Esophagus squamous epithelium (tissue), 5 donors: ENCODE measurements at places on chromosomes 1 and 21.

DNA sequence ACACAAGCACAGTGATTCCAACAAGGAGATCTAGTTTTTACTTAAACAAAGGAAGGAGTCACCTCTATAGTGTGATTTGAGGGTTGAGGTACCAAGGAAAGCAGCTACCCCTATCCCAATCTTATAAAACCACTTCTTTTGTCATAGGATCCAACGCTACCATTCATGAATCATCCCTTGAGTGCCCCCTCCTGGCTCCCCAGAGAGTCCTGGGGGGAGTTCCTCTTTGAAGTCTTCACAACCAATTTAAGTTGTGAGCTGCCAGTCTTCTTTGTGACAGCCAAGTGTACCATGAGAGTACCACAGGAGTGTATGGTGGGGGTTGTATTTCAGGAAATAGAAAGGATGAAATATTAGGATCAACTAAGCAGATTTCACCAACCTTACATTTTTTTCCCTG lies 39.1 kb upstream of the NHLH2 start:
- DNase-seq, result no peak

GRCh38 chr1:93448292-93448982 lies 519 bp downstream of the FNBP1L start:
- DNase-seq, result no peak

DNA sequence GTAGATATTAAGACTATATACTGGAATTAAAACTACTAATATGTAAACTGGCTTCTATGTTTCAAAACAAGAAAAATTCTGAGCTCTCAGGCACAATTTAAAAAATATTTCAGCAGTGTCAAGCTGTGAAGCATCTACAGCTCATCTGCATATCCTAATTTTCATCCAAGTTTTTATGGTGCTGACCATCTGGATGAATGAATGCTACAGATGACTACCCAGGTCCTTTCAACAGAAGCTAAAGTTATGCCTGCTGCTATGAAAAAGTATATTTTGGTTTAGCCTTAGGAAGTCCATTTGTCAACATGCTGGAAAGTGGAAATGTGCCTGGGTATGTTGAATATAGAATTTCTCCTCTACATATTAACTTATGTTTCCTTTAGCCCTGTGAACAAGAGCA lies 206.9 kb downstream of the NEGR1 start:
- DNase-seq, result no peak

- no peak for DNase-seq
Measured at GRCh38 chr1:30300669-30301068, 422.7 kb downstream of the MATN1 start.

GRCh38 chr1:100277866-100278265 lies 11.8 kb downstream of the RTCA start:
- no peak for DNase-seq

- DNase-seq, result no peak
Measured at GRCh38 chr1:2155147-2155598, 39.4 kb downstream of the FAAP20 start.

DNA sequence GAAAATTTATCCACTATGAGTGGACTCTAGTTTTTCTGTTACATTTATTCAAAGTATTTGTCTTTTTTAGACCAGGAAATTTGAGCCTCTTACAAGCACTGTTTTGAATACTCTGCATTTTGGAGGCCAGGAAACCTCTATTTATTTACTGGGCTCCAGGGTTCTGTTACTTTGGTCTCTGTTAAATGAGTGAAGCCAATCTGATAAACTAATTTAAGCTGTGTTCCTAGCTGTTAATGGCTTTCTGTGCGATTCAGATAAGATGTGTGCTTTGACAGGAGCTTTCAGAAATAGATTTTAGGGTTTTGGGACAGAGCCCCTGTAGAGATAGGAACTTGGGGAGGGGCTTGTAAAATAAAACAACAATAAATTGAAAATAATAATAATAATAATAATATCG lies 23.9 kb downstream of the ACKR1 start:
- DNase-seq, result no peak

- DNase-seq, result no peak
Measured at GRCh38 chr1:48882020-48882419, 105.3 kb upstream of the BEND5 start.

GRCh38 chr1:4944911-4945310 lies 290.5 kb downstream of the AJAP1 start:
- DNase-seq, result no peak

DNA sequence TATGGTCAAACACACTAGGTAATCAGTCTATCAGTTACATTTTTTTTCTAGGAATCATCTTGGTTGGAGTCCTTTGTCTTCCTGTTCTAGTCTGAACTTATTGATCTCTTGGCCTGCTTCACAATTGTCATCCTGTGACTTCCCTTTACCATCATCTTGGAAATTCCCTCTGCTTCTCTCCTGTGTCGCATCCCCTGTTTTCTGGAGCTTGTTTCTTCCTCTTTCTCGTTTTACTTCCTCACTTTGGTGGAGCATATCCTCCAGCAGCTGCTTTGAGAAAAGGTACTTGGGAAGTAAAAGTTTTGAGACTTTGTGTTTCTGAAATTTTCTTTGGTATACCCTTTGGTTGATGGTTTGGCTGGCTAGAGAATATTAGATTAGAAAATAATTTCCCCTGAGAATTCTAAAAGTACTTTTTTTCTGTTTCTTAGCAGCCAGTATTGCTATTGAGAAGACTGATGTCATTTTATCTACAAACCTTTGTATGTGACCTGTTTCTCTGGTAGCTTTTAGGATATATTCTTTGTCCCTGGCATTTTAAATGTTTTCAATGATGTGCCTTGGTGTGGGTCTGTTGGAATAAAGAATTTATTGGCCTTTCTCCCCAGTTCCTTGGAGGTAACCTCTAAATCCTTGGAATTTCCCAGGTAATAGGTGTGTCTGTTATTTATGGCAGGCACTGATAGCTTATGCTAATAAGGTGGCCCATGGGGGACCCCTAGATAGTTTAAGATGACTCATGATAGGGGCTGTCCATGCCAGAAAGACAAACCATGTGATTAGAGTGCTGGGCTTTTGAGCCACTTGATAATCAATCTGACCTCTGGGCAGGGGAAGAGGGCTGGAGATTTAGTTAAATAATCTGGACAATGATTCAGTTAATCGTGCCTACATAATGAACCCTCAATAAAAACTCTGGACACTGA lies 6.1 kb upstream of the MYCL start:
- no peak for DNase-seq

GRCh38 chr1:39026866-39027507 lies 837 bp downstream of the NDUFS5 start:
- DNase-seq, result no peak

- DNase-seq, result no peak
Measured at GRCh38 chr1:219668446-219668845, 55.5 kb upstream of the ZC3H11B start.

GRCh38 chr1:119367432-119368124 lies 1.0 kb upstream of the HAO2 start:
- DNase-seq, result no peak

DNA sequence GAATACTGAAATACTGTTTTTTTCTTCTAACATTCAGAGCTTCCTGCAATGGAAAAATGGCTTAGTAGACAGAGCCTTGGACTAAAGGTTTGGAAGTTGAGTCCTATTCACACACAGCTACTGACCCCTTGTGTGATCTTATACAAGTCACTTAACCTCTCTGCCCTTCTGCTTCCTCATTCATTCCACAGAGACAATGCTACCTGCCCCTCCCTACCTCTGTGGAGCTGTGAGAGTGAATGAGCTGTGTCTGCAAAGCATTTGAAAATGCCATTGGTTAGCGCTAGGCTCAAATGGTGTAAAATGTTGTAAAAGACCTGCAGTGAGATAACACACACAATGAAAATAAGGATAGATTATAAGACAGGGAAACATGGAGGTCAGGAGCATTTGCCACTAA lies 214.4 kb downstream of the BARHL2 start:
- DNase-seq, result no peak

- DNase-seq, result no peak
Measured at GRCh38 chr1:185936641-185937040, 202.4 kb downstream of the HMCN1 start.

DNA sequence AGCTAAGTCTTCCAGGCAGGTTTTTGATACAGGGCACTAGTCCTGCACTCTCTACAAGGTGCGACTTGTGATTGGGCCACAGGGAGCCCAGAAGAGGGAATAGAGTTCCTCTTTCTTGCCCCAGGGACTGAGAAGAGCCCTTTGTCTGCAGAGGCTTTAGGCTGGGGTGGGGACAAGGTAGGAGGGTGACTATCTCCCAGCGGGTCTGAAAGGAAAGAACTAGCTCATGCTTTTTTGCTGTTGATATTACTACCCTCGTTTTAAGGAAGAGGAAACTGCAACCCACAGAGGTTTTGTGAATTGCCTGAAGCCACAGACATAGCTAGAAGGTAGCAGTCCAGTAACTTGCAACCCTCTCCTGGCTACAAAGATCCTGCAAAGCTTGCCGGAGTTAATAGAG lies 615.2 kb downstream of the MATN1 start:
- DNase-seq, result no peak

DNA sequence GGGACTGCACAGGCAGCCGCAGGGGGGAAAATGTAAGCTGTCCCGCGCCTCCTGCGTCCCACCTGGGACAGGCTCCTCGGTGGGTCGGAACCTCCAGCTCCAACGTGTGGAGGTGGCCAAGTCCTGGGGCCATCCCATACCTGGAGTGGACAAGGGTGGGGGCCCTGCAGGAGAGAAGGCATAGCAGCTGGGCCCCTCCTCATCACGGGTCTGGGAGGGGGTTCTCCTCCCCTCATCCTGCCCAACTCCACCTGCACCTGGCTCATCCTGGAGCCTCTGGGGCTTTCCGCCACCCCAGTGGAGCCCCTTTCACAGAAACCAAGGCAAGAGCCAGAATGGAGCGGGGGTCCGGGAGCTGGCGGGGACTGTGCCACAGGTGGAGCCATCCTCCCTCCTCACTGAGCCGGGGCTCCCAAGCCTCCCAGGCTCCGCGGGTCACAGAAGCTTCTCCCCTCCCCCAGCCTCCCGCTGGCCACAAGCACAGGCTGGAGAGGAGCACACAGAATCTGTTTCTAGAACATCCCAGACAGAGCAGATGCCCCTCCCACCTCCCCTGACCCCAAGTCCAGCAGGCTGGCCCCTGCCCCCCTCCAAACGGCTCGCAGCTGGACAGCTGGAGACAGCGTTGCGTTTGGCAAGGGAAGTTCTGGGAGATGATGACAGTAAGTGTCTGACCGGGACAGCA lies 65.8 kb downstream of the MEGF6 start:
- no peak for DNase-seq

GRCh38 chr1:238581332-238581731 lies 690.6 kb upstream of the ZP4 start:
- no peak for DNase-seq

GRCh38 chr1:150249936-150250335 lies 7.6 kb upstream of the CA14 start:
- no peak for DNase-seq

DNA sequence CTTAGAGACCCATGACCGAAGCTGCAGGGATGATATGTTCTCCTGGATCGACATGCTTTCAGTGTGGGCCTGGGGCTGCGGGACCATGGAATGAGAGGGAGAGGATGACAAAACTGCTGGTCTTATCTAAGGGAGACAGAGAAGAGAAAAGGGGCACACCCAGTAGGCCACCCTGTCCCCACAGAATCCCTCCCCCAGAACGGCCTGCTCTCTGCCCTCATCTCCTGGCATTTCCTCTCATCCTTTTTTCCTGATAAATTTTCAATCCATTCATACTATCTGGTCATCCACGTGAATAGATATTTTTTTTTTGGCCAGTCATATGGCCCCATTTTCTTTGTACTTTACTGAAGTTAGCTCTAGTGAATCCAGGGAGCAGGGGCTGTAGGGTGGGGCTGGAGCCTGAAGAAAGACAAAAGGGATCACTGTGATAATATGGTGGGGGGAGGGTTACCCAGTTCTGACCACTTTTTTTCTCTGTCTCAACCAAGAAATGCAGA lies at the start of gene PKLR:
PKLR (minus strand) TSS at position 97 of the 500 bp plus-strand sequence; CDS start at position 54, 43 bp downstream.
- DNase-seq, result no peak

DNA sequence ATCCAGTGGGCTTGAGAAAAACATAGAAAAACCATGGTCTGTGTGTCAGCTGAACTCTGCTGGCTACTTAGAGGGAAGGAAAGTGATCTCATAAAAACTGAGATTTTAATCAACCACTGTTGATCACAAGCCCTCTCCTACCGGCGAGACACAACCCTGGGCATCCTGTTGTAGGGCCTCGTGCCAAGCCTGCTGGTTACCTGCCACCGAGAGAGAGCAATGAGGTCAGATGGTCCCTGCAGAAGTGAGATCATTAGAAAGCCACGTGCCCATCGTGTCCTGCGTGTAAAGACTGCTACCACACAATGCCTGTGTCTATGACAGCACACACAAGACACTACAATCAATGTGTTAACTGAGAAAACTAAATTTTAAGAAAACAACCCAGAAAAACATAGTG lies 41.7 kb upstream of the GPR153 start:
- no peak for DNase-seq

DNA sequence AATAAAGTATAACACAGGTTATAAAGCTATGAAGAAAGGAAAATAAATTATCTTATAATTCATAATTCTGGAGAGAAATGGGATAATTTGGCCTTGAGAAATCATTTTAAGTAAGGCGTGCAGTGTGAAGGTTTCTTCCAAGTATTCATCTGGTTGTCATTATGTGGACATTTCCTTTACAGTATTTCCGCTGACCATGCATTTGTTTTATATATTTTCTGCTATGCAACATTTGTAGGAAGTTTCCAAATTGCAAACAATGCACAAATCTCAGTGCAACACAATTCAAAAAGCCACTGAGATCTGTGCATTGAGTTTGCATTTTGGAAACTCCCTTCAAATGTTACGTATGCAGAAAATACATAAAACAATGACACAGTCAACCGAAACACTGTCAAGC lies 17.8 kb downstream of the ZNF670 start:
- DNase-seq, result no peak

- no peak for DNase-seq
Measured at GRCh38 chr1:41401899-41402298, 40.7 kb downstream of the FOXO6 start.

DNA sequence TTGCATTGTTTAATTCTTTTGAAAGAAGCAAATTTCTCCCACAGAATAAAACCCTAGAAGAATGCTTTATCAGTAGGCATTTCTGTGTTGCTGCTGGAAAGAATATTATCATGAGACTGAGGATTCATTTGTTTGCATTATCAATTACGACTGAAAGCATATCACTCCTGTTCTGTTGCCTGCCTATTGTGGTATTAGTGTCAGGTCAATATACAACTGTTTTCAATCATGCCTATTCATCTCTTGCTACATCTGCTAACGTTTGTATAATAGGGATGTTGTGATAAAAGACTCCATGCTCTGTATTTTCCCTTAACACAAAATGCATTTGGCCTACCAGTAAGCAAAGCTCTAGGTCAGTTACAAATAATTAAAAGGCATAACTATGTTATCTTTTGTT lies 221.5 kb downstream of the PTPRC start:
- no peak for DNase-seq

DNA sequence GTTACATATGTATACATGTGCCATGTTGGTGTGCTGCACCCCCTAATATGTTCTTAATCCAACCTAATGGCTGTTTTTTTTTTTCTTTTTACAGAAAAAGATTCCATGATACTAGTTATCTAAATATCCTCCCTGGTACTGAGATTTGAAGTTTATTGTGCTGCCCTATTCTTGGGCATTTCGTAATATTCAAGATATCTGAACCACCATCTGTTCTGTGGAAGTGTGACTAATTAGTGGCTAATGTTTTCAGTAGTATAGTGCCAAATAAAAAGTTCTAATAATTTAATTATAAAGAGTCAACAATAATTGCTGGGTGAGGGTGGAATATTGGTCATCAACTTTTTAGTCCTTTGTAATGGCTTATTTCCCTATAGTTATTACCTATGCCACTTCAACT lies 217.5 kb downstream of the GABPA start:
- DNase-seq, result no peak
